Lower lobe of right lung (tissue), 2 donors: ENCODE measurements at places on chromosomes 7 and 10.

GRCh38 chr7:143460271-143460979, 17.2 kb downstream of the TAS2R60 start:
- no peak for DNase-seq

DNA sequence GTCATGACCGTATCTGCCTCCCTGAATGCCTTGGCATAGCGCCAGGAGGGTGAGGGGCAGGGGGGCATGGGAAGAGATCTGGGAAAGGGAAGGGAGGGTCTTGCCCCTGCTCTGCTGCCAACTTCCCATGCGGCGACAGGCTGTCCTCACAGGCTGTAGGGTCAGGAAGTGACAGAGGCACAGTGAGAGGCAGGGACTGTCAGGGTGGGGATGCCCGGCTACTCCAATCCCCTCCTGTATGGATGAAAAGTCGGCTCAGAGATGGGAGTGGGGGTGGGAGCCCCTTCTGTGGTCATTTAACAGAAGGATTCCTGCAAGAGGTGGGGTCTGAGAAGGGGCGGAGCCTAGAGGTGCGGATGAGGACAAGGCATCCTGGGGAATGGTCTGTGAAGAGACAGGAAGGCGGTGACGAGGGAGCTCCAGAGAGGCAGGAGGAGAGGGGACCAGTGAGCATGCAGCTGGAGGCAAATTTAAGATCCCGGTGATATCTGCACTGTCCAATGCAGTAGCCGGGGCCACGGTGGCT, 20.8 kb upstream of the UNC5B start:
- no peak for DNase-seq

GRCh38 chr7:123649964-123650363, 5.7 kb upstream of the LMOD2 start:
- DNase-seq: no peak

DNA sequence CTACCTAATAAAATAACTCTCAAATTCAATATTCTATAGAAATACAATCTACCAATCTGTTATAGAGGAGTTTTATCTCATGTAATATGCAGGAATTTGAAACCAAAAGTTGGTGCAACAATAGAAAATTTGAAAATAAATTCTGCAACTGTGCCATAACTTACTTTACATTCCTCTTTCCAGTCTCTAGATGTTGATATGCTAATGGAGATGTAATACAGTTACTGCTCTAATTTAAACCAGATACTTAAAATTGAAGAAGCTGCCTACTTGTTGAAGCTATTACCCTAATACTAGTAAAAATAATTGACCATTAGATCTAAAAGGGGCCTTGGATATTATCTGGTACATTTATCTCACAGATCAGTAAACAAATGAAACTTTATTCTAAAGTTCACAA, 1.4 kb downstream of the ENKUR start:
- DNase-seq: no peak

DNA sequence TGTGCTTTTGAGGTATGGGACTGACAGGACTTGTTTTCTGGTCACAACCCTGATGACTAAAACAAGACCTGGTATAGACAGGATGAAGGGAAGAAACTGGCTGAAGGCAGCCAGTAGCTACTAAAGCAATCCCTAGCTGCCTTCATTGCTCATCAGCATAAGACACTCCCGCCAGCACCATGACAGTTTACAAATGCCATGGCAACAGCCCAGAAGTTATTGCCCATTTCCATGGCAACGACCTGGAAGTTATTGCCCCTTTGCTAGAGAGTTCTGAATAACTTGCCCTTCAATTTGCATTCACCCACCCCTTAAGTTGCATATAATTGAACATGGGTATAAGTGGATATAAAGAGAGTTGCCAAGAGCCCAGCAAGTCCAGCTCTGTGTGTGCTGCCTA, 169.6 kb upstream of the FAM171A1 start:
- DNase-seq: no peak

DNA sequence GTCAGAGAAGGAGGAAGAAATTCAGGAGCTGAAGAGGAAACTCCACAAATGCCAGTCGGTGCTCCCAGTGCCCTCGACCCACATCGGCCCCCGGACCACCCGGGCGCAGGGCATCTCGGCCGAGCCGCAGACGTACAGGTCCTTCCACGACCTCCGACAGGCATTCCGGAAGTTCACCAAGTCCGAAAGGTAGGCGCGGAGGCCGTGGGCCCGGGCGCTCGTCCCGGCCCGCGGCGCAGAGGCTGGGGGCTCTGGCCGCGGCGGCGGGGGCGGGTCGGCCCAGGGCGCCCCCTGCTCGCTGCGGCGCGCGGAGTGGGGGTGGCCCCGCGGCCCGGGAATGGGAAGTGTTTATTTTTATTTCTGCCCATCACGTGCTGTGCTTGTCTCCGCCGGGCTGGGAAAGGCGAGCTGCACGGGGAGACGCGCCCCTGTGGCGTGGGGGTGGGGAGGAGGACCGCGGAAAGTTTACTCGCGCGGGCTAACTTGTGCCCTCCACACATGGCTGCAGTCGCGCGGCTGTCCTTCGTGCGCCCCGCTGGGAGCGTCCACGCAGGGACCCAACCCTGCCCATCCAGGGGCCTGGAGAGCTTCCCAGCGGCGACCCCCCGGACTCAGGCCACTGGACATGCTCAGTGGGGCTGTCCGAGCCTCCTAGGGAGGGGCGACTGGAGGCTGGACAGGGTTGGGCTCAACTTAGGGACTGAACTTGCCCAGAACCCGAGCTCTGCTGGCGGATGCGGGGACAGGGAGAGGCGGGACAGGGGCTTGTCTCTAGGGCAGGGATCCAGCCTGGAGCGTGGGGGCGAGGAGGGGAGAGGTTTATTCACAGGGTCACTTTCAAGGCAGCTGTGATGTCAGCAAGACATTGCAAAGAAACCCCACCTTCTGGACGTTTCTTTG, 82.6 kb upstream of the PRKG1 start:
- peak; percentile 56 for DNase-seq

DNA sequence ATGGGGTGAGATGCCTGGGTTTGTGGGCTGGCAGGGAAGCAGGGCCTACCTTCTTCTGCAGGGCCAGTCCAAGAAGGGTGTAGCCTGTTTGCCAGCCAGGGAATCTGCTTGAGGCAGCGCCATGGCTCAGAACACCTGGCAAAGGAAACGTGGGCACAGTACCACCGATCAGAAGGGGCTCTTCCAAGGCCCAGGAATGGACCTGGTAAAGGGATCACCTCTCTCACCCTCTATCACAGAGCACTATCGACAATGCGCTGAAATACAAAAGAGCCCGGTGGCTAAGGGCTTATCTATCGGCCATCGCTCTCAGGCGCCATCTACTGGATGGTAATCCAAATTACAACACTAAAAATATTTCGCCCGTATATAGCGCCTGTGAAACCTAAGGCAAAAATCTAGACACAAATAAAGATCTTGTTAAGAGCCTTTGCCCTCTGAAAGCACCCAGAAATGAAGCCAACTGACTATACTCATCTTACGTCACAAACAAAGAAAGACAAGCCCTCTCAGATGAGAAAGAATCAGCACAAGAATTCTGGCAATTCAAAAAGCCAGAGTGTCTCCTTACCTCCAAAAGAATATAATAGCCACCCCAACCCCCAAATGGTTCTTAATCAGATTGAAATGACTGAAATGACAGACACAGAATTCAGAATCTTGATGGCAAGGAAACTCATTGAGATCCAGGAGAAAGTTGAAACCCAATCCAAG, 217.8 kb upstream of the HPS1 start:
- DNase-seq: no peak

GRCh38 chr10:651692-652091, 37.8 kb downstream of the DIP2C start:
- DNase-seq: no peak

DNA sequence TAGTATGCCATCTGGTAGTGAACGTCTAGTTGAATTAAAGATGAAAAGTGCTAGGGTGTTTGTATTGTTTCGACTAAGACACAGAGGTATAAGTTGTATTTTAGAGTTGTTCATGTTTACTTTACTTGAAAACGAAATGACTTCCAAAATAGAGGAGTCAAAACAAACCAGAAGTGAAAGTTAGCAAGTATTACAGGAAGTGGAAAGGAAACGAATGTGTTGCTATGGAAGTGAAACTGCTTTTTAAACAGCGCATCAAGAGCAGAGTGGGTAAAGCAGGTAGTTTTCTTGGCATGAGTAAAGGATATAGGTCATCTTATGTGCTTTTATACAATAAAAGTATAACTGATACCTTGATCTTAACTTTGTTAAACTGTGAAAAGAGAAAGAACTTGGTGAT, 20.0 kb upstream of the GALNTL5 start:
- no peak for DNase-seq

- no peak for DNase-seq
Observed at GRCh38 chr10:33094263-33095051, 136.4 kb upstream of the ITGB1 start.

DNA sequence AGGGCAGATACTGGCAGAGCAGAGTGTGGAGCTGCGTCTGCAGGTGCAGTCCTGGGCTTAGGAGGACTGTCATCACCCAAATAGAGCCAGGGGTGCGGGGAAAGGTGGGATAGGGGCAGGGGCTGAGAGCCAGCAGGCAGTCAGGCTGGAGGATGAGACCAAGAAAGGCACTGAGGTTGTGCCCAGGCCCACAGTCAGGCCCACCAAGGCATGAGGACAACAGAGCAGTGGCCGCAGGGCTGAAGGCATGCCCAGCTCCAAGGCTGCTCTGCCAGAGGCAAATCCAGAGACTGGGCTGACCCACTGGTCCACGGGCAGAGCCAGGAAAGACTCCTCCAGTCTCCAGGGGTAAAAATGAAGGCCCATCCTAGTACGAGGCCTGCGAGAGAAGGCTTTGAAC, 24.4 kb upstream of the GATAD1 start:
- DNase-seq: no peak

DNA sequence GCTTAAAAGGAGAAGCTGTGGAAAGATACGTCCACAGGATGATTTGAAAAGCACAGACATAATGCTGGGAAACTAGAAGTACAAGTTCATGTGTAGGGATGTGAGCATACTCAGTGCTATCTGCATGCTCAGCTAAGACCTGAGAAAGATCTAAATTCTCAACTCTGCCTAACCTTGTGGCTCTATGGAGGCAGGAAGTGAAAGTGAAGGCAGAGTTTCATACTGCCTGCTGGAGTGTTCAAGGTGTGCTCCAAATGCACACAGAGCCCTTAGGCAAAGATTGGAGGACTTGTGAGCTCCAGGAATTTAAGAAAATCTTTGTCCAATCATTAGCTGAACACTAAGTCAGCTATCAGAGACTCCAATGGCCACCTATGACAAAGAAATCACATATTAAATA, 190.9 kb downstream of the RNLS start:
- no peak for DNase-seq

DNA sequence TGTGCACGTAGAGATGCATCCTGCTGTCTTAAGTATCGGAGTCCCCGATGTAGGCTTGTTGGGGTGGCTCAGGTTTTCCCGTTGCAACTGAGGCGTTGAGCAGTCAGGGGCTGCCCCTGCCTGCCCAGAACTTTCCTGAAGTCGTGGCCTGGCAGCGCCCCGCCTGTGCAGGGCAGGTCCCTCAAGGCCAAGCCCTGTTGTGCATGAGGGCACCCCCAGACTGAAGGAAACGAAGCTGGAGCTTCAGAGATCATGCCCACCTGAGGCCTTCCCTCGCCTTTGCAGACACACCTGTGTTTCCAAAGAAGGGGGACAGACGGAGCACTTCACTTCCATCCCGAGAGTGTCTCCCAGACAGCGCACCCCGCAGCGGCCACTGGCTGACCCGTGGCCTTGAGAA, 121.1 kb downstream of the NKX6-2 start:
- peak; percentile 25 for DNase-seq

DNA sequence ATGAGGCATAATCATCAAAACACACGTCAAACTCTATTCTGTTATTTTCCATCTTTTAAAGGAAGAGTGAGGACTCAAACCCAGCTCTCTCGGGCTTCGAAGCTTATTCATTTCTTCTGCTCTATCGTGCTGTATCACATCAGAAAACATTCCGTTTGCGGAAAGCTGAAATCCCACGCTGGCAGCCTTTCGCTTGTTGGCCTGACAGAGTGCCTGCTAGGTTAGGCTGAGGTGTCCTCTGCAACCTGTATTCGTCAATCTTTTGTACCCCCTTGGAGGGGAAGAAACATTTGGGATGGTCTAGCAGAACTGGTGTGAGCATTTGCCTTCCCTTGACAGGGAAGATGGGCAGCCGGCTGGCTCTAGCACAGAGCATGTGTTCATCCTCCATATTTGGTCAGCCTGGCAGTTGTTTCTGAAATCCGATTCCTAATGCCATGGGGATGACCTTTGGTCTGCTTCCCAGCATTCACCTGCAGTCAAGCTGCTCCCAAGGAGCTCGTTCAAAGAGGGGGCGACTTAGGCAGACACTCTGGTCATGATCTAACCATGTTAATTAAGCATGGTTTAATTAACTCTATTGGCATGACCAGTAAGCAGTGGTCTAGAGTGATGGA, 55.2 kb downstream of the TACC2 start:
- DNase-seq: no peak

DNA sequence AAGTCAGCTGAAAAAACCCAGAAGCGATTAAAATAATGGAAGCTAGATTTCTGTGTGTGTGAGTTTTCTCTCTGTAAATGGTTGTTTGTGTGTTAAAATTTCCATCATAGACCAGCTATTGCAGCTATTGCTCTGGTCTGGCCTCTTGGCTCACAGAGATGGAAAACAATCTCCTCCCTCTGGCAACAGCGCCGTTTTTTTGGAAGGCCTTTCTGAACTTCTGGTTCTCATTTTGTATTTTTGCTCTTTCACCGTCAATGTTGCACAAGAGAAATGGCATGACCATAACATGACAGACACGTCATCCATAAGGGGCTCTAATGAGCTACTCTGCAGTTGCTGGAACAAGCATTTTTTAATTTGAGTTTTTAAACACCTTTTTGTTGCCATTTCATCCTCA, 91.0 kb downstream of the CUBN start:
- DNase-seq: no peak

GRCh38 chr10:104892879-104893617, 252.0 kb downstream of the SORCS3 start:
- DNase-seq: no peak

DNA sequence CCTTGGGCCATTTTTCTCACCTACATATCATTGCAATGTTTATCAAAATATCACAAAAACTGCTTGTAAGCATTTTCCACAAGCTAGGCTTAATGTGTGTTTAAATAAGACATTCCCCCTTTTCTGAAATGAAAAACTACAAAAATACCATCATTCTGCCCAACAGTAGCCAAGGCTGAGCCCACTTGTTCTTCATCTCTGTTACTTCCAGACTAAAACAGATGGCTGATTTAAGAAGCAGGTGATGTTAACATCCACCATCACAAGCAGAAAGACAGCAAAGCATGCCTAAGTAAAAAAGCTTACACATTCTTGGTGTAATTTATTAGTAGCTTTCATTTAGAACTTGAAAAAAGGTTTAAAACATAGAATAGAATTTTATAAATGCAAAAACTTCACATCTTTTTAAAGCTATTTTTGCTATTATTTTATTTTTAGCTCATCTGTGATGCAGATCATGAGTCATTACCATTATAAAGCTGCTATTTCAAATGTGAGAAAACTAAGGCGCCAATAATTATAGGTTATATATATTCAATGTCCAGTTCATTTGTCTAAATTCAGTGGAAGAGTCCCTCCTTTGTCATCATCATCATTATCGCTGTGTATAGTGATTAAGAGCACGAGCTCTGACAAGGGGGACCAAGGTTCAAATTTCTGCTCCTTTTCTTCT, 109.4 kb downstream of the RELN start:
- DNase-seq: no peak

GRCh38 chr7:77796960-77797359, 1.3 kb downstream of the TMEM60 start:
- DNase-seq: no peak
